Stimulated activated CD8-positive, alpha-beta memory T cell treated with anti-CD3 and anti-CD28 coated beads, Interleukin-15, amount 100 ng/mL, for 4 hours (primary cell): ENCODE measurements at places on chromosomes 2 and 18.

DNA sequence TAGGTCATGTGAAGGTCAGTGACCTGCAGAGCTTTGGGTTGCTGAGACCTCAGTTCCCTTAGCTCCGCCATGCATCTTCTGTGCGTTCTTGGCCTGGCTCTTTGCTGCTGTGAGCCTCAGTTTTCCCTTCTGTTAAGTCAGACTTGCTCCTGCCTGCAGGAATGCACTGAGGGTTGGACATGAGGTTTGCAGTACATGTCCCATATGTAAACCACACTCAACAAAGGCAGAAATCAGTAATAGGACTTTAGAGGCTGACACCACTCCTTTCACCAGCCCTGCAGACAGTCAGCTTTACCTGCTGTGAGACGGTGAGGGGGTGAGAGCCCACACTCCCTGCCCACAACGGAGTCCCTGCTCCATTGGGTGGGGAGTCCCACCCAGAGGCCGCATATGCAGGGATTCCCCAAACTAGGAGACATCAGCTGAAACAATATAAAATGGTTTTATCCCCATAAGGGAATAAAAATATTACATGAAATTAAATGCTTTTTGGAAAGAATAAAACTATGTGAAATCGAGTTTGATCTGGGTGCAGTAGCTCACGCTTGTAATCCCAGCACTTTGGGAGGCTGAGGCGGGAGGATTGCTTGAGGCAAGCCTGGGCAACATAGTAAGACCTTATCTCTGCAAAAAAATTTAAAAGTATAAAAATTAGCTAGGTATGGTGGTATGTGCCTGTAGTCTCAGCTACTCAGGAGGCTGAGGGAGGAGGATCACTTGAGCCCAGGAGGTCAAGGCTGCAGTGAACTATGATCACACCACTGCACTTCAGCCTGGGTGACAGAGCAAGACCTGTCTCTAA is 55.1 kb downstream of the MYO7B start:
- DNase-seq: no peak

- no peak for DNase-seq
Observed at GRCh38 chr2:232525791-232526371, at the start of gene CHRND. Gene CHRND, plus strand, starts transcription at chr2:232526160. Its CDS starts 56 bp downstream, at chr2:232526216.

DNA sequence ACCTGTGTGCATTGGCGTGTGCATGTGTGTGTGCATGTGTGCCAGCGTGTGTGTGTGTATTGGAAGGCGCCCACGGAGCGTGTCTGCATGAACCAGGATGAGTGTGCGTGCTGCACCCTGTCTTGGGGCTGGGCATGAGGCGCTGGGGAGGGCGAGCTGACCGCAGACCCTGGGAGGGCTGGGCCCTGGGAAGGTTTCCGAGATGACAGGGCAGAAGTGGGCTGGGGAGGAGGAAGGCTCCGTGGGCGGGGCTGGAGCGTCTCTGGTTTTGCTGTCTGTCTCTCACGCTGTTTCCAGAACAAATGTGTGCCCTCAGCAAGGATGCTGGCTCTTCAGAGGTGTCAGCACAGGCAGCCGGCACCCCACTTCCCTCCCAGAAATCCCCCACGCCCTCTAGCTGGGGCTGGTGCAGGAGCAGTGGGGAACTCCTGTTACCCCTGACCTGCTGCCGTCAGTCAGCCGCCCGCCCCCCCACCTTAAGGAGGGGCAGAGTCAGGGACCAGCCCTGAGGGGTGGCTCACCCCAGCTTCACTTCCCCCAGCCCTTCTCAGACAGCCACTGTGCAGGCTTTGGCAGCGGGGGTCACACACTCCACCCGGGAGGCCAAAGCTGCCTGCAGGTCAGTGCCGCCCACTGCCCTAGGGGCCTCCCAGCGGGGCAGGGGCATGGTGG is at the start of gene GPR35:
GPR35 (plus strand) TSS at position 531 of the 672 bp plus-strand sequence. CDS start 4,473 bp downstream, outside the sequence.
- DNase-seq: peak; percentile 62

DNA sequence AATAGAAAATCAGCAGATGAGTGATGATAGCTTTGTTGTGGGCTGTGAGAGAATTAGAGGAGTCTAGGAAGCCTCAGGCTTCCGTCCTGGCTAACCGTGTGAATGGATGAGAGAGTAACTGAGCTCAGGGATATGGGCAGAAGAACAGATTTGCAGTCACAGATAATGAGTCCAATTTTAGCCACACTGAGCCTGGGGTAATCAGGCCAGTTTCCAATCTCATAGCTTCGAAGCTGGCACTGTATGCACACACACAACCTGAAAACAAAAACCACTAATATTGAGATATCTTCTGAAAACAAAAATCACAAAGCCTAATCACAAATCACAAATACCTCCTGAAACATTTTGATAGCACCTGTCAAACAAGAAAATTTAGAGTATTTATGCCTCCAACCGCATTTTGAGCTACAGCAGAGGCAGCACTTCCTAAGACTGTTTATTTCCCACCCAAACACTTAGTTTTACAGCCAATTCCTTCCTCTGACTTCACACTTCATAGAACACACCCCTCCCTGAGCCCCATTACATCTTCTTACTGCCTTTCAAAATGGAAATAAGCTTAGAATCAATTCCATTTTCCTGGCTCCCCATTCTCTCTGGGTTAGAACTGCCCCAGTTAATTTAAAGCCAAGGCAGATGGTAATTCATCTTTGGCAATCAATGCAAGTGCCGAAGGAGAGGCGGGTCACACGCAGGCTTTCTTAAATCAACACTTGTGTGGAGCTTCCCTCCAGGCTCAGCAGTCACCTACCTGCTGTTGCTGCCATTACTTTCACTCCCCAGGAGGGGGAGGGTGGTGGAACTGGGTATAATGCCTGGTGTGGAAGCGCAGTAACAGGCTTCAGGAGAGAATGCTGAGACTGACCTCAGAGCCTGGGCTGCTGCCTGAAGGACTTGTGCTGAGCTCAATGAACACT is 18.9 kb downstream of the TTR start:
- DNase-seq: no peak

GRCh38 chr18:32975163-32975436 is 202.3 kb upstream of the KLHL14 start:
- no peak for DNase-seq

GRCh38 chr2:60100034-60100433 is 453.4 kb downstream of the BCL11A start:
- no peak for DNase-seq

GRCh38 chr2:123840574-123840973 is 184.5 kb upstream of the CNTNAP5 start:
- DNase-seq: no peak

DNA sequence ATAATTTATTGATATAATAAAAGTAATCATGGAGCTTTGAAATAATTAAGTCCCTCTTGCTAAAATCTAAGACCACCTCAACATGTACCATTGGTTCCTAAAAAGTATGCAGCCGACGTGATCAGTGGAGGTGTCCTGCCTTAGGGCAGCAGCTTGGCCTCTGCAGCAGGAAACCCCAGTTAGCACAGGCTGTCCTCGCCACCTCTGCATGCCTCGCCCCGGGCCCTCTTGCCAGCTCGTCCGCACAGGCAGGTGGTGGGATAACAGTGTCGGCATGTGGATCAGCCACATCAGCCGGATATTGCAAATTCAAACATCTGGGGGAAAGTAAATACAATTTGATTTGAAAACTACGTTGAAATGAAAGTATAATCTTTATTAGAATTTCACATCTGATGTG is 22.9 kb downstream of the COA5 start:
- DNase-seq: no peak

- DNase-seq: no peak
Observed at GRCh38 chr18:73461780-73462059, 593.9 kb upstream of the NETO1 start.

- no peak for DNase-seq
Observed at GRCh38 chr2:71235930-71236587, 9.2 kb upstream of the PAIP2B start.

- DNase-seq: no peak
Observed at GRCh38 chr2:9753276-9753600, 90.0 kb upstream of the TAF1B start.

GRCh38 chr18:34251919-34252318 is 27.2 kb upstream of the NOL4 start:
- DNase-seq: no peak

- DNase-seq: no peak
Observed at GRCh38 chr18:55283309-55283708, 304.7 kb downstream of the TCF4 start.

DNA sequence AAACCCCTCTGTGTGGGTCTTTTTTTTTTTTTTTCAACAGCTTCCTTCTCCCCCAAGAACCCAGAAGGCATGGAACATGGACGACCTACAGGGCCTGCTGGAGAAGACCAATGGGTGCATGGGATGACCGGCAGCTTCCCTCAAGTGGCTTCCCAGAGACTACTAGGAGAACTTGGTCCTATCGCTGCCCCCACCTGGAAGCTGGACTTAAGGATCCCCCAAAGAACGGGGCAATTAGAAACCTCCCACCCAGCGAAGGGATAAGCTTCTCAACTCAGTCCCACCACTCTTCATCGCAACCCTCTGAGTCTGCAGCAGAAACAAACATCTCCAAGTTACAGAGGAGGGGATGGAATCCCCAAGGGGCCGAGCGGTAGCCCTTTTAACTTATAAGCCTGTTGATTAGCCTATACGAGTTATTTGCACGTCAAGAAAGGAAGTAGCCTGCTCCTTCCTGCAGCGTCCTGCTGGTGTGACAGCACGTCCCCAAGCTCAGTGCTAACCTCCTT is 1.4 kb downstream of the ACTR1B start:
- no peak for DNase-seq

GRCh38 chr2:8481463-8482009 is 200.3 kb upstream of the ID2 start:
- DNase-seq: no peak

- no peak for DNase-seq
Observed at GRCh38 chr18:21820033-21820810, 79.6 kb downstream of the MIB1 start.

- no peak for DNase-seq
Observed at GRCh38 chr2:203534621-203535077, 452 bp downstream of the RAPH1 start.

GRCh38 chr2:8889978-8890377 is 52.6 kb upstream of the KIDINS220 start:
- no peak for DNase-seq

GRCh38 chr18:22865354-22866116 is 67.6 kb upstream of the RBBP8 start:
- no peak for DNase-seq

GRCh38 chr2:29281916-29282247 is 166.7 kb downstream of the CLIP4 start:
- DNase-seq: no peak

DNA sequence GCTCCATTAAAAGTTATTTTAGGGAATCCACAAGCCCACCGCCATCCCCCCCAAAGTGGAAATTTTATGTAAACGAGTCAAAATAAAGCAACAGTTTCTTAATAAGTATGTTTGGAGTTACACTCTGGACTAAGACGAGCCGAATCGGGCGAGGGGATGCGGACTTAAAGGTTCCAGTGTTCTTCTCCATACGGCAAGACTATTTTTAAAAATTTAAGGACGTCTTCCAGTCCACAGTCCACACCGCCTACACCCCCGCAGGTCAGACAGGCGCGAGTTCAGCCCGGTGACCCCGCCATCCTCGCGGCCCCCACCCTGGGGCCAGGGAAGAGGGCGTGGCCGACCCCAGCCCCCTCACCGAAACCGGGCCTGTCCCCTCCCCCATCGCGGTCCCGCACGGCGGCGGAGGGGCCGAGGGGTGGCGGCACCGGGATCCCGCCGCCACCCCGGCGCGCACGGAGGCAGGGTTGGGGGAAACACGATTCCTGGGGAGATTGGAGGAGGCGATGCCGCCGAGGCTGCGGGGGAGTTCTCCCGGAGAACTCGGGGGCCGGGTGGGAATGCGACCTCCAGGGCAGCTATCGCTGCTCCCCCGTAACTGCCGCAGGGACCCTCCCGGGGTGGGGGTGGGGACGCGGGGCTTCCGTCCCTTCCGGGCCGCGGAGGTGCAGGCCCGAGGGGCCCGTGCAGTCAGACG is 24.5 kb upstream of the SMAD7 start:
- no peak for DNase-seq

- DNase-seq: no peak
Observed at GRCh38 chr18:23906658-23907057, 107.9 kb upstream of the TTC39C start.

- no peak for DNase-seq
Observed at GRCh38 chr2:105330681-105331375, 1.3 kb upstream of the TGFBRAP1 start.

GRCh38 chr2:171706152-171706803 is 19.0 kb downstream of the DYNC1I2 start:
- DNase-seq: no peak

- DNase-seq: no peak
Observed at GRCh38 chr2:101657787-101658186, 39.7 kb upstream of the MAP4K4 start.

- no peak for DNase-seq
Observed at GRCh38 chr2:236687296-236687965, 117.8 kb downstream of the ACKR3 start.

- no peak for DNase-seq
Observed at GRCh38 chr18:32355896-32356295, 114.8 kb downstream of the GAREM1 start.

GRCh38 chr2:207318181-207318628 is 152.5 kb upstream of the KLF7 start:
- no peak for DNase-seq

DNA sequence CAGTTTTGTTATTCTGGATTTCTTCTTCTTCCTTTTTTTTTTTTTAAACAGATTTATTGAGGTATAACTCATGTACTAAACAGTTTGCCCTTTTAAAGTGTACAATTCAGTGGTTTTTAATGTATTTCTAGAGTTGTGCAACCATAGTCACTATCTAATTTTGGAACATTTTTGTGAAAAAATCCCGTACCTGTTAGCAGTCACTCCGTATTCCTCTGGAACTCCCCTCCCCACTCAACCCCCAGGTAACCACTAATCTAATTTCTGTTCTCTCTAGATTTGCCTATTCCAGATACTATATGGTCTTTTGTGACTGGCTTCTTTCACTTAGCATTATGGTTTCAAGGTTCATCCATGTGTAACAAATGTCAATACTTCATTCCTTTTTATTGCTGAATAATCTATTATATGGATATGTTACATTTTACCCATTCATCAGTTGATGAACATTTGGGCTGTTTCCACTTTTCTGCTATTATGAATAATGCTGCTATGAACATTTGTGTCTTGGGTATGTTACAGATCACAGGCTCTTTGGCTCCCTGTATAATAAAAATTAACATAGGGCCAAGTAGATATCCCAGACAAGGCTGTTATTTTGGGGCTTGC is 21.9 kb downstream of the EHBP1 start:
- no peak for DNase-seq

GRCh38 chr2:233414777-233415570 is 60.7 kb downstream of the DGKD start:
- no peak for DNase-seq

DNA sequence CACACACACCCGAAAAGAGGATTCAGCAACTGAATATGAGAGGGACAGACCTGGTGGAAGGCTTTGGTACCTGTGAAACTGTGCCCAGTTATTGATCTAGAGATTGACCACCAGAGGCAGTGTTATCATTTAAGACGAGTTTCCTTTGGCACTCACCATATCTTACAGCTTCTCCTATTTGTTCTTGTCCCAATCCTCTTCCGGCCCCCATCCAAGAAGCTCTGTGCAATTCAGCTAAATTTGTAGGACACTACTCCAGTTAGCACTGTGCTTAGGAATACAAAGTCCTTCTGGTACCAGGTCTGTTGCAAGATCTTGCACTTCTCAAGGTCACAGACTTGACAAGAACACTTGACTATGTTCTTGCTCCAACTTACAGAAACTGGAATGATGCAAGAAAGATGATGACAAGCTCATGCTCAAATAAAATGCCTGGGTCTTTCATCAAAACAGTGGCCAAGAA is 177.7 kb downstream of the TMEM247 start:
- no peak for DNase-seq

GRCh38 chr2:3485166-3485565 is 34.2 kb downstream of the ADI1 start:
- no peak for DNase-seq

GRCh38 chr2:185979546-185980071 is 241.0 kb downstream of the FSIP2 start:
- DNase-seq: no peak
